Activated CD8-positive, alpha-beta memory T cell treated with anti-CD3 and anti-CD28 coated beads, Interleukin-2, amount 10 ng/mL, durations not matched to agents 7 days and 5 days (primary cell): ENCODE measurements at places on chromosomes 6 and 20. TPM values are rescaled to one million over a fixed set of nuclear protein-coding genes. Genes with fewer than 3 reads are reported as not detected.

DNA sequence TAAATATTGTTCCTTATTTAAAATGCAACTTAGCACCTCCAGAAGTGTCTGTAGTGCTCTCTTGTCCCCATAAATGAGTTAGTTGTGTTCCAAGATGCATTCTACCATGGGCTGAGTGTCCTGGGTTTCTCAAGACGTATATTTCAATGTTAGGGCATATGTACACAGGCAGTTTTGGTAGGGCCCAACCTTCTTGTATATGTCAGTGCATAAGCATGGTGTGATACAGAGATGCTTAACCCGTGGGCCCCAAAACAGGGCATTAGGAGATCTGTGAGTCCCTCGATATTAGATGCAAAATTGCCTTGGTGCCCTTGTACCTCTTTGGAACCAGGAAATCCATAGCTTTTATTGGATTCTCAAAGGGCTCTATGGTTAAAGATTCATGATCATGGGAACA is 91.5 kb upstream of the HIVEP1 start:
- no peak overlapping the region for H3K4me3 ChIP-seq
- H3K27ac ChIP-seq = no peak overlapping the region
- H3K36me3 ChIP-seq = no peaks in the 10 kb centered on the region
- H3K27me3 ChIP-seq = no peaks in the 10 kb centered on the region

The TP53RK gene
- 14.8 TPM for total RNA-seq

DNA sequence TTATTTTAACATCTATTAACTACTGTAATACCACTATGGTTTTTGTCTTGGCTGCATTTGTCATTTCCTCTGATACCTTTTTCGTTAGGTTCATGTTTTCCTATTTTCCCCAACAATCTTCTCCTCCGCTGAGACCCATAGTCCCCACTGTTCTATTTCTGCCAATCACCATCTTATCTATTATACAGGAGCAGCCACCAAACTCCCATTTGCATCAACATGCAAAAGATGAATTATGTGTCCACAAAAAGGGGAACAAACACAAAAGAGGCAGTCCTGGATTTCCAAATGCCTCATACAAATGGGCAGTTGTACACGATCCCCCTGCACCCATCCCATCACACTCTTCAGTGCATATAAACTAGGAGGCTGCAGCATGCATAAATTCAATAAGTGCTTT is 121.7 kb upstream of the MYLIP start:
- no peaks in the 10 kb centered on the region for H3K36me3 ChIP-seq
- H3K27me3 ChIP-seq = peaks cover 10% of the 10 kb centered on the region

DNA sequence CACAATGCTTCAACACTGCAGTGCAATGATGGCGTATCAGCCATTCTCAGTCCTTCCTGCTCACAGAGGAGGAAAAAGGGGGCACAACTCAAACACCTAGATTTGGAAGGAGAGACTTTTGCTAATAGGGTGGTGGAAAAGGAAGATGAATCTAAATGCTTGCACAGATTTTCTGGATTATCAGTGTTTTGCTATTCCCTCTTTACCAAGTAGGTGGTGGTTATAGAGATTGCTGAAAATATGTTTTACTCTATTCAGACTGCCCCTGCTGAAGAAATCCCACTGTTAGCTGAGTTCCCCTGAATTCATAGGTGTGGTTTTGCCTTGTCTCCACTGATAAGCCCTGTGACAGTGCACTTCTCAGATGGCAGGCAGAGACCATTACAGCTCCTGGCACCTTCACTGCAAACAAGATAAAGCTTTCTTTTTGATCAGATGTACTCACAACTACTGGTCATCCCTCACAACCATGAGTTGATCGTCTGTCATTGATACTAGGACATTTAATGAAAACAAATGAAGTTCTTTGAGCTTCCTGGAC is 311.4 kb downstream of the KIF16B start:
- DNase-seq = no peak
- no peaks in the 10 kb centered on the region for H3K36me3 ChIP-seq
- no peaks in the 10 kb centered on the region for H3K4me1 ChIP-seq
- H3K4me3 ChIP-seq = no peak overlapping the region
- H3K27ac ChIP-seq = no peak overlapping the region

DNA sequence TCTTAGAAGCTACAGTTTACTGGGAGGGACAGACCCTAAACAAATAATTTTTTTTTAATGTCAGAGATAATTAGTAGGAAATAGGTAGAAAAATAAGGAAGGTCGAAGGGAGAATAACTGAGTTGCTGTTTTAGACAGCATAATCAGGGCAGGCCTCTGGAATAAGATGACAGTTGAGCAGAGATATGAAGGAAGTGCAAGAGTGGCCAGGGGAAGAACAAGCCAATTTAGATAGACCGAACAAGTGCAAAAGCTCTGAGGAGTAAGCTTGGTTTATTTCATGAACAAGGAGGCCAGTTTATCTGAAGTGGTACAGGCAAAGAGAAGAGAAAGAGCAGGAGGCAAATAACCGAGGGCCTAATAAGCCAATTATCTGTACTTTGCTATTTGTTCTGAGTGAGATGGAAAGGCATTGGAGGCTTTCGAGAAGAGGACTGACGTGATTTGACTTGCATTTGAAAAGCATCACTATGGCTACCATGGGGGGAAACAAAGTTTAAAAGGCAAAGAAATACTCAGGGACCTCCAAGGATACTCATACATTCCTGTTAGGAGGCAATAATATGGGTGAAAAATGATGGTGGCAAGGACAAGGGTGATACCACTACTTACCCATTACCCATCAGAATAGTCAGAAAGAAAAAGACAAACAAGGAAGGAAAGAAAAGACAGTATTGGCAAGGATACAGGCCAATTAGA is 19.7 kb downstream of the PROCR start:
- H3K4me1 ChIP-seq = no peaks in the 10 kb centered on the region
- H3K4me3 ChIP-seq = no peak overlapping the region
- H3K36me3 ChIP-seq = peaks cover 5% of the 10 kb centered on the region
- no peak overlapping the region for H3K27ac ChIP-seq

The NNAT gene
- not detected for total RNA-seq

The SIRPB1 gene
- total RNA-seq = 8.3 TPM

- no peak overlapping the region for H3K27ac ChIP-seq
- H3K36me3 ChIP-seq = peaks cover 60% of the 10 kb centered on the region
- H3K4me3 ChIP-seq = no peak overlapping the region
- DNase-seq = no peak
Observed at GRCh38 chr20:41034239-41034638, 5.6 kb downstream of the TOP1 start.

DNA sequence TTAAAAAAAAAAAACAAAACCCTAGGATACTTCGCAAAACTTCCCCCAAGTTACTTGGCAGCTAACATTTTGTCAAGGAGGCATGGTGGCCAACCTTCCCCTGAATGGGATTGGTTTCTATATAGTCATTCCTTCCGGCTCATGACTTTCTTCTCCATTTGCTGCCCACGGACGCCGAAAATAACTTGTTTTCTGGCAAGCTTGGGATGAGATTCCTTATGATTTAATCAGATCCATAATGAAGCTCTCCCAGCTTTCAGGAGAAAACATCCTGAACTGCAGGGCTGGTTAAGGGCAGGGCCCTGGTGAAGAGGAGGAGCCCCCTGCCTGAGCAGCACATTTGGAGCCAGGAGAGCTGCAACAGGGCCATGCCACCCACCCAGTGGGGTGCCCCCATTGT is 49.9 kb downstream of the PPP1R16B start:
- H3K27me3 ChIP-seq = no peaks in the 10 kb centered on the region
- DNase-seq = peak; percentile 12
- H3K27ac ChIP-seq = no peak overlapping the region
- peaks cover 36% of the 10 kb centered on the region for H3K36me3 ChIP-seq
- no peak overlapping the region for H3K4me3 ChIP-seq
- H3K4me1 ChIP-seq = peaks cover 74% of the 10 kb centered on the region

DNA sequence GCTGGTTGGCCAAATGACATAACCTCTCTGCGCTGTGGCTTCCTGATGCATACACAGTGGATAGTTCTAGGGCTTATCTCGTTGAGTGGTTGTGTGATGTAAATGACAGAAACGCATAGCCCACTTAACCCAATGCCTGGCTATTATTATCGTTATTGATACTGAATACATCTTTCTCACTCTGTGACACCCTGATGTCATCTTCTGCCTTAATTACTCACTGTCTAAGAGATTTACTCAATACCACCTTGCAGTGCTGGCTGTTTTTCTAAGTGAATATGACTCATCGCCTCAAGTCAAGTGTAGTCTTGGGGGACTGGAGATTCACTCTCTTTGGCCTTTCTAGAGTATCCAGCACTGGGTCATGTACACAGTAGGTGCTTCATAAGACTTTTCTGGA is 73.6 kb downstream of the NDUFAF5 start:
- no peak overlapping the region for H3K27ac ChIP-seq
- no peak for DNase-seq
- H3K27me3 ChIP-seq = peaks cover 4% of the 10 kb centered on the region

- H3K4me3 ChIP-seq = no peak overlapping the region
- no peaks in the 10 kb centered on the region for H3K36me3 ChIP-seq
- no peak for DNase-seq
- no peak overlapping the region for H3K27ac ChIP-seq
- H3K4me1 ChIP-seq = no peaks in the 10 kb centered on the region
Observed at GRCh38 chr6:11798096-11798495, 19.5 kb upstream of the ADTRP start.

The IL20RA gene
- total RNA-seq = not detected

The ARMC12 gene
- total RNA-seq = 0.96 TPM

DNA sequence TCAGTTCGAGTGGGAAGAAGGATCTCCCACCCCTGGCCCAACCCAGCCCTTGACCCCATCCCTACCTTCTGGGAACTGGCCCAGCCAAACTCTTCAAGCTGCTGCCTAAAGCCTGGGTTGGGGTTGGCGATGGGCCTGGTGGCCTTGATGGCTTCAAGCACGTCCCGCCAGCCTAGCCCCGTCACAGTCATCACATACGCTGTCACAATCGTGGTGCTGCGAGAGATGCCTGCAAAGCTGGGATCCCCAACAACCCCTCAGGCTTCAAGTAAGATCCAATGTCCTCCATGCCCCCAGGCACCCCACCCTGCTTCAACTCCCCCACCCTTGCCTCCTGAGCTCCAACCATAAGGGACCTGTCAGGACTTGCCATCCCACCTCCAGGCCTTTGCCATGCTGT is 7.8 kb downstream of the DUSP15 start:
- no peak for DNase-seq
- peaks cover 8% of the 10 kb centered on the region for H3K4me1 ChIP-seq
- peaks cover 34% of the 10 kb centered on the region for H3K27me3 ChIP-seq
- no peak overlapping the region for H3K4me3 ChIP-seq
- no peaks in the 10 kb centered on the region for H3K36me3 ChIP-seq
- H3K27ac ChIP-seq = no peak overlapping the region

- H3K27ac ChIP-seq = peak overlapping the region; percentile 37
- no peak overlapping the region for H3K4me3 ChIP-seq
- no peak for DNase-seq
- H3K27me3 ChIP-seq = no peaks in the 10 kb centered on the region
- H3K36me3 ChIP-seq = peaks cover 46% of the 10 kb centered on the region
- H3K4me1 ChIP-seq = peaks cover 35% of the 10 kb centered on the region
Observed at GRCh38 chr6:167130008-167130677, 7.2 kb downstream of the CCR6 start.

DNA sequence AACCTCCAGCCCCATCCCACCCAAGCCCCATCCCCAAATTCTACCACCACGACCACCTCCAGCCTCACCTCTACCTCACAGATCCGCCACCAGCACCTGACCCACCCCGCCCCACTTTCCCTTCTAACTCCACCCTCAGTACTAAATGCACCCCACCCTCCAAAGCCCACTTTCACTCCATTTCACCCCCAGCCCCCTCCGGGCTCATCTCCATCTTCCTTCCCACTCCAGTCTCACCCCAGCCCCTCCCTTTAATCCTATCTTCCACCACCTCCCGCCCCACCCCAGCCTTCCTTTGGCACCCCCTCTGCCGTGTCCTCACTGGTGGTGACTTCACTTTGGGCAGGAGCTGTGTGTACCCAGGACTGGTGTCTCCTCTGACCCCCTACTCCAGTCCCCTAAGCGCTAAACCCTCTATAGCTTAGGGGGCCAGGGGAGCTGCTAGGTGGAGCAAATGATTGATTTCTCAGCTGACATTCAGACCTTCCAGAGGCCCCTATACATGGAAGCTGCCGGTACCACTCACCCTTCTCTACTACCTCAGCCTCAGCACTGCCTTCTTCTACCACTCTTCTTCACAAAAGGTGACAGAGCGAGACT is 2.8 kb upstream of the NSFL1C start:
- H3K36me3 ChIP-seq = peaks cover 2% of the 10 kb centered on the region
- no peak overlapping the region for H3K27ac ChIP-seq
- peaks cover 25% of the 10 kb centered on the region for H3K4me1 ChIP-seq
- H3K4me3 ChIP-seq = no peak overlapping the region

- no peaks in the 10 kb centered on the region for H3K4me1 ChIP-seq
- H3K27me3 ChIP-seq = no peaks in the 10 kb centered on the region
- H3K27ac ChIP-seq = no peak overlapping the region
- H3K36me3 ChIP-seq = no peaks in the 10 kb centered on the region
- no peak overlapping the region for H3K4me3 ChIP-seq
- DNase-seq = no peak
Observed at GRCh38 chr6:113570641-113571040, 286.5 kb upstream of the MARCKS start.

DNA sequence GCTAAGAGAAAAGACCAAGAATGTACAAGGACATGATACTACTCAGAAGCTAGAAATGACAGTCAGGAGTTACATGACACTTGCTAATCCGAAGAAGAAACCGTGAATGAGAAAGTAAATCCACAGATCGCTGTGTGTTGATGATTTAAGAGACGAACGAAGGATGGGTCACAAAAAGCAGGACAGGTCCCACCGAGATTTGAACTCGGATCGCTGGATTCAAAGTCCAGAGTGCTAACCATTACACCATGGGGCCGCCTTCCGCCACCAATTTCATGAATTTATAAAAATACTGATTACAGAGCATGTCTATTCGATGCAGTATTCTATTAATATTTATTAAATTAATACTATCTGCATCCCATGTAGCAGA is 54.0 kb upstream of the BTN3A2 start:
- H3K4me3 ChIP-seq = peak overlapping the region; percentile 82
- H3K27ac ChIP-seq = peak overlapping the region; percentile 85
- H3K4me1 ChIP-seq = peaks cover 60% of the 10 kb centered on the region
